Activated T-cell treated with anti-CD3 and anti-CD28 coated beads for 48 hours (primary cell): ENCODE measurements at places on chromosomes 7 and 10.

DNA sequence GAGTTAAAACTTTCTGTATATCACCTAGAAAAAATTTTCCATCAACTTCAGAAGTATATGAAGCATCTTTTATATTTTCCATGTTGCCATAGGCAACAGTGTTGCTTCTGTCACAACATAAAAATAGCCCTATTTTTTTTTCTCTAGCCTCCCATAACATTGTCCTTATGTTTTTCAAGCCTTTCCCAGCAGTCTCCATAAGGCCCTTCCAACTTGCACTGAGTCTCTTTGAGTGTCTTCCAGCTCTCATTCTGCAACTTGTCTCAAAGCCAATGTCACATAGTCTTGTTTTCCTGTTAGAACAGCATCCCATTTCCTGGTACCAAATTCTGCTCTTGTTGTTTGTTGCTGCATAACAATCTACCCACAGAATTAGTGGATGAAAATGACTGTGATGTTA lies 1055.5 kb upstream of the GHITM start:
- no peak for DNase-seq

DNA sequence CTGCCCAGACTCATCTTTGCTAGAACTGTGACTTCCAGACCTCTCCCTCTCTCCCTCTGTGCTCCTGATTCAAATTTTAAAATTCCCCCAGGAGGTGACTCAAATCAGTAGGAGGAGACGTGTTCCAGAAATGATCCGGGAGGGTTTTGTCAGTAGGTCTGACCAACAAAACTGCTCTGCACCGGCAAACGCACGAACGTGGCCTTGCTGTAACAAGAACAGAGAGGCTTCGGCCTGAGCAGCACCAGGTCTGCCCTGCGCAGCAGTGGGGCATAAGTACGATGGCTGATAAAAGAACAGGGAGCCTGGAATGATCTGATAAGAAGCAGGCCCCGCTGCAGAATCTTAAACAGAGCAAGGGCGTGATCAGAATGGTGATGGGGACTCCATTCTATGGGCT lies 152.7 kb upstream of the AUTS2 start:
- no peak for DNase-seq

- DNase-seq: no peak
These were observed 159.9 kb downstream of the CALCR start for GRCh38 chr7:93414574-93414973.

GRCh38 chr10:28928484-28928883 lies 251.2 kb downstream of the BAMBI start:
- DNase-seq: no peak

DNA sequence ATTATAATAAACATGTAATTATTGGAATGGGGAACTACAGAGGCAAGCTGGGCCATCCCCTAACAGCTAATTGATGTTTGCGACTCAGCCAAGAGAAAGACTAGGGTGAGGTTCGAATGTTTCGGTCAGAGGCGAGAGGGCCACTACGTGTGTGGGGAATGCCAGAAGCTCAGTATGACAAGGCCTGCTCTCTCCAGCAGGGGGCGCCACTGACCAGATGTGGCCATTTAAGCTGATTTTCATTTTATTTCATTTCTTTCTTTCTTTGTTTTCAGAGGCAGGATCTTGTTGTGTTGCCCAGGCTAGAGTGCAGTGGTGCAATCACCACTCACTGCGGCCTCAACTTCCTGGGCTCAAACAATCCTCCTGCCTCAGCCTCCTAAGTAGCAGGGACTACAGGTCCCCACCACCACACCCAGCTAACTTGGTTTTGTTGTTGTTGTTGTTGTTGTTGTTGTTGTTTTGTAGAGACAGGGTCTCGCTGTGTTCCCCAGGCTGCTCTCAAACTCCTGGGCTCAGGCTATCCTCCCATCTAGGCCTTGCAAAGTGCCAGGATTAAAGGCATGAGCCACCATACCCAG lies 38.1 kb downstream of the TMEM130 start:
- peak; percentile 23 for DNase-seq

DNA sequence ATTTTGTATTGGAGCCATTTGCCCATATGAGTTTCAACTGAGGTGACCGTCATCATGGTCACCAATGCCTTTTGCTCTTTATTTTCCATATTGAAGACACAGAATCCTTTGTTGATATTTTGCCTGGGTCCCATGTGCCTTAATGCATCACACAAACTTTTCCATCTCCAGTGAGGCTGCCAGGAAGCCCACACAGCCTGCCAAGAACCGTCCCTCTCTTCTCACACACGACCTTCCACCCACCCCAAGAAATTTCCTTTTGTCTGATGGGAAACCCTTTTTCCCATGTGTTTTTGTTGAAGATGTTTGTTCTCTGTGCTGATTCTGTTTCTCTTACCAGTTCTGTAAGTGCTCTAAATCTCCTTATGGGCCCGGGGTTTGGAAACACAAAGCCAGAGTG lies 168.9 kb downstream of the CSTF2T start:
- no peak for DNase-seq

DNA sequence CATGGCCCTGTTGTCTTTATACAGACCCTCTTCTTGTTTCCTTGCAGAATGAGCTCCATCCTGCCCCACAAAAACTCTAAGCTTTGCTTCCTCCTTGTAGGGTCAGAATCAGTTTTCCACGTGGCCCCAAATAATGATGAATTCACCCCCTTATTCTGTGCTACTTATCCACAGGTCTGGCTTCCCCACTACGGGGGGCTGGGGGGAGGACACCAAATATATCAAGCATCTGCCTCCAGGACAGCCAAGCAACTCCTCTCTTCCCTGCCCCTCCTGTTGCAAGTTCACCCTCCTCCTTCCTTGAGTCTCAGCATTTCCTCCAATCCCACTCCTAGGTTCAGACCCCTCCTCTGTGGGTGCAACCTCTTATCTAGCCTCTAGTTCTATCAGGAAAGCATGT lies 743.3 kb downstream of the GRID1 start:
- no peak for DNase-seq

DNA sequence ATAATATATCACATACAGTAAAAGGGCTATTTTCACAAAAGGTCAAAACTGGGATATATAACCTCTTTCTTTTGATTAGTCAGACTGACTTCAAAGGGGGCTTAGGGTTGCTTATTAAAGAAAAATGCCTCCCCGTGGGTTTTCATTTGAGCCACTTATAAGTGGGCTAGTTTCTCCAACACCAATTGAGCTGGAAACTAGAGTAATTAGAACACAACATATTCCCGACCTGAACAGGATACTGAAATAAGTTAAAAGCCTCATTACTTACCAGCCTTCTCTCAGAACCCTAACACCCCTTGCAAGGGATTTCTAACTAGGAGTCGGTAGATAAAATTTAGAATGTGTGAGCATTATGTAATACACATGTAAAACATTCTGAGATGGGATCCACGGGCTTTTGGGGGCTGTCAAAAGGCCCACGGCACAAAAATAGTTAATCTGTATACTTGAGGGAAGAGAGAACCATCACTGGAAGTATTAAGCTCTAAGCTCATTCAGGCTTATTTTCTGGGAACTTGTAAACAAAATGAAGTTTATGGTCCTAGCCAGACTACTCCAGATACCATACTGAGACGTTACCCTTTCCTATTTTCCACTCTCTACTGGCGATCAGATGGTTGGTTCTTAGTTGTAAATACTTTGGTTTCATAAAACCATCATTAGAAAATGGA lies 29.3 kb upstream of the KMT2E start:
- DNase-seq: no peak

GRCh38 chr10:103519798-103520197 lies 26.3 kb downstream of the NEURL1 start:
- no peak for DNase-seq

GRCh38 chr7:44273681-44274622 lies 51.4 kb downstream of the CAMK2B start:
- DNase-seq: no peak

DNA sequence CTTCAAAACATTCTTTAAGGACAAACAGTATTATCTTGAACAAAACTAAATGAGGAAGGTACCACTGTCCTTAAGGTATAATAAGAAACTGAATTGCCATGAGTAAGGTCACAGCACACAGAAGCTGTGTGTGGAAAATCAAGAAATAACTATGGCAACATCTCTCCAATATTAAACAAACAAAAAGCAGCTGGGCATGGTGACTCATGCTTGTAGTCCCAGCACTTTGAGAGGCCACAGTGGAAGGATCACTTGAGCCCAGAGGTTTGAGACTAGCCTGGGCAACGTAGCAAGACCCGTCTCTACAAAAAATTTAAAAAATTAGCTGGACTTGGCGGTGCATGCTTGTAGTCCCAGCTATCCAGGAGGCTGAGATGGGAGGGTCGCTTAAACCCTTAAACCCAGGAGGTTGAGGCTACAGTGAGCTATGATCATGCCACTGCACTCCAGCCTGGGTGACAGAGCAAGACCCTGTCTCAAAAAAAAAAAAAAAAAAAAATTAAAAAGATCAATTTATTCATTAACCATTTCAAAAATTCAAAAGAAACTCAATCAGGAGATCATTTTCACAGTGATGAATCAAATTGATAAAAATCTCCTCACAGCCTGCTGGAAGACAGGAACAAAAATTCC lies 195.4 kb downstream of the SKIDA1 start:
- no peak for DNase-seq

GRCh38 chr7:33854178-33854577 lies 51.2 kb upstream of the BMPER start:
- no peak for DNase-seq

GRCh38 chr7:106659963-106660861 lies 746 bp downstream of the CCDC71L start:
- peak; percentile 85 for DNase-seq

DNA sequence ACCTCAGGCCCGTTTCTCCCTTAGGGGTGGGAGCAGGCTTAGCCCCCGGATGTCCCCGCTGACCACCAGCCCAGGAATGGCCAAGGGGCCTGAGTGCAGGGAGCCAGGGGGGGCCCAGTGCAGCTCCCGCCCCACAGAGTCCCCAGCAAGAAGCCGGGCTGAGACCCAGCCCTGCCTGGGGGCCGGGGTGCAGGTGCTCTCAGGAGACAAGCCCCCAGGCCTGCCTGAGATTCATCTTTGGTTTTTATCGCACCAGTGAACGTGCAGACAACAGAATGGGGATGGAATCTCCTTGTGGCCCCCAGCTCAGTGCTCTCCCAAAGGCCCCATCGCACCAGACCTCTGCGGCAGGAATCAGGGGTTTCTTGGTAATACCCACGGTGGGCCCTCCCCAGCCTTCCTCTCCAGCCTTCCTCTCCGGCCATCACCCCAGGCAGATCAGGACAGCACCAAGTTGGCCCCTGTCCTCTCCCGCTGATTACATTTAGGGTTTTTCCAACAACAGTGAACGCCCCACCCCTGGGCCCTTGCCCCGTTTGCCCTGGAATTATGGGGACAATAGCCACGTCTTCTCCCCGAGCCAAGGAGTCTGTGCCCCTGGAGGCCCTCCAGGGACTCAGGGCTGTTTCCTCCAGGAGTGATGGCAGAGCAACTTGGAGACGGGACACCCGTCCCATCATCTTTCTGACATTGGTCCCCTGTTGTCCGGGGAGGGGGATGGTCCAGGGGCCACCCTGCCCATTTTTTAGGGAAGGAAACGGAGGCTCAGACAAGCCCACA lies 22.4 kb downstream of the ADAP1 start:
- DNase-seq: no peak

- DNase-seq: no peak
These were observed 175.4 kb upstream of the AKR1E2 start for GRCh38 chr10:4650582-4650981.

DNA sequence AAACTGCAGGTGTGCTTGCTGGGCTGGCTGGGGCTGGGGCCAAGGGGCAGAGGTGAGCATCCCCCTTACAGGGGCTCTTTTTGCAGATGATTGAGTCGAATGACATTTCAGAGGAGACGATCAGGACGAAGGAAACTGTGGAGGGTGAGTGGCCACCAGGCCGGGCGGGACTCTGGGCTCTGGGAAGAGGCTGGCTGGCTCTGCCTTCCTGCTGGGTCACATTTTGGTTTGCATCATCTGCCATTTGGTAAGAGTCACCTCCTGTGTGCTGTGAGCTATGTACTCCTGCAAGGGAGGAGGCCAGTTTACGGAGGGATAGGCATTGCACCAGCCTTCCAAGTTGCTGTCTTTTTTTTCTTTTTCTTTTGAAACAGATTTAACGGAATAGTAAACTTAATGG lies 73.0 kb upstream of the GTF2IRD1 start:
- no peak for DNase-seq

DNA sequence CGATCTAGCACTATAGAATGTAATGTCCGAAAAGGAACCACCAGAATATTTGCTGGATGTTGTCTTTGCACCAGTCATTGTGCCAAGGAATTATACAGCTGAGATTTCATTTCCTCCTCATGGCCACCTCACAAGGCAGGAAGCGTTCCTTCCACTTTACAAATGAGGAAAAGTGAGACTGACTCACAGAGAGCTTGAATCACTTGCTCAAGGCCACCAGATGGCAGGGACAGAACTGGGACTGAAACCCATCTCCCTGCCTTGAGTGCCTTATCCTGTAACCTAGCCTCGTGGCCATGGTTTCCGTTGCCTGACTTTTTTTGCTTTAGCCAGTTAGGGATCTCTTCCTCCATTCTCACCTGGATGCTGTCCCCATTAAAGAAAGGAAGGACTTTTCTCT lies 44.7 kb upstream of the PDZD8 start:
- DNase-seq: no peak

GRCh38 chr10:17687117-17687831 lies 43.3 kb downstream of the STAM start:
- no peak for DNase-seq

DNA sequence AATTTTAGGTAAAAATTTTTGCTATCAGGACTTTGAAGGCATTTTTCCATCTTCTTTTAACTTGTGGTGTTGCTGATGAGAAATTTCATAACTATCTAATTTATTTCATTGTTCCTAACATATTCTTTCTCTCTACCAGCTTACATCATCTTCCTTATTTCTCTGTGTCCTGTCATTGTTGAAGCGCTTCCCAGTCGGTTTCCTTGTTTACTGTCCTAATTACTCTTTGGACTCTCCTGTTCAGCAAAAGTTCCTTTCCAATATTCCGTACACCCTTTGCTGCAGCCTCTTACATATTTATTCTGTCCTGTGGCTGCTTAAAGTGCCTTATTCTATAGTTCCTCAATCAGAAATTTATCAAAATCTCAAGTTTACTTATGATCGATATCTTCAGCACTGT lies 609.0 kb upstream of the FZD8 start:
- DNase-seq: no peak

- no peak for DNase-seq
These were observed 167.0 kb downstream of the SFMBT2 start for GRCh38 chr10:7243873-7244272.

- DNase-seq: no peak
These were observed 403.9 kb upstream of the CELF2 start for GRCh38 chr10:10613656-10614244.

DNA sequence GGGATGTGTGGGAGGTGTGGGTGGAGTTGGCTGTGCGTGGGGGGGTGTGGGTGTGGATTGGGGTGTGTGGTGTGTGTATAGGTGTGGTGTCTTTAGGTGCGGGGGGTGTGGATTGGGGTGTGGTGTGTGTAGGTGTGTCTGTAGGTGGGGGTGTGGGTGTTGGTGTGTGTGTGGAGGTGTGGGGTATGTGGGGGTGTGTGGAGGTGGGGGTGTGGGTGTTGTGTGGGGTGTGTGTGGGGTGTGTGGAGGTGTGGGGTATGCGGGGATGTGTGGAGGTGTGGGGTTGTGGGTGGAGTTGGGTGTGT lies 33.9 kb downstream of the SPDYE17 start:
- DNase-seq: no peak
